ENCODE measurements at places on chromosomes 3 and 15. TPM values are rescaled to one million over a fixed set of nuclear protein-coding genes. Genes with fewer than 3 reads are reported as not detected.

The HHATL gene
- not detected for total RNA-seq

The TMEM158 gene
- total RNA-seq, result 2.1 TPM

The ANKUB1 gene
- not detected for total RNA-seq

The NEK11 gene
- 3.8 TPM for total RNA-seq

The CCR9 gene
- total RNA-seq, result not detected

The ALS2CL gene
- 64.5 TPM for total RNA-seq

The SPSB4 gene
- 1.2 TPM for total RNA-seq

The CAV3 gene
- 0.32 TPM for total RNA-seq

The WDR93 gene
- total RNA-seq, result not detected

The PLSCR2 gene
- total RNA-seq, result not detected

Measured in upper lobe of right lung (tissue), 1 donor.